Omental fat pad (tissue), 4 donors: ENCODE measurements at places on chromosomes 2 and 18. TPM values are rescaled to one million over a fixed set of nuclear protein-coding genes. Genes with fewer than 3 reads are reported as not detected.

- DNase-seq: no peak
These were observed 107.0 kb downstream of the GALNT14 start for GRCh38 chr2:31031132-31031706.

DNA sequence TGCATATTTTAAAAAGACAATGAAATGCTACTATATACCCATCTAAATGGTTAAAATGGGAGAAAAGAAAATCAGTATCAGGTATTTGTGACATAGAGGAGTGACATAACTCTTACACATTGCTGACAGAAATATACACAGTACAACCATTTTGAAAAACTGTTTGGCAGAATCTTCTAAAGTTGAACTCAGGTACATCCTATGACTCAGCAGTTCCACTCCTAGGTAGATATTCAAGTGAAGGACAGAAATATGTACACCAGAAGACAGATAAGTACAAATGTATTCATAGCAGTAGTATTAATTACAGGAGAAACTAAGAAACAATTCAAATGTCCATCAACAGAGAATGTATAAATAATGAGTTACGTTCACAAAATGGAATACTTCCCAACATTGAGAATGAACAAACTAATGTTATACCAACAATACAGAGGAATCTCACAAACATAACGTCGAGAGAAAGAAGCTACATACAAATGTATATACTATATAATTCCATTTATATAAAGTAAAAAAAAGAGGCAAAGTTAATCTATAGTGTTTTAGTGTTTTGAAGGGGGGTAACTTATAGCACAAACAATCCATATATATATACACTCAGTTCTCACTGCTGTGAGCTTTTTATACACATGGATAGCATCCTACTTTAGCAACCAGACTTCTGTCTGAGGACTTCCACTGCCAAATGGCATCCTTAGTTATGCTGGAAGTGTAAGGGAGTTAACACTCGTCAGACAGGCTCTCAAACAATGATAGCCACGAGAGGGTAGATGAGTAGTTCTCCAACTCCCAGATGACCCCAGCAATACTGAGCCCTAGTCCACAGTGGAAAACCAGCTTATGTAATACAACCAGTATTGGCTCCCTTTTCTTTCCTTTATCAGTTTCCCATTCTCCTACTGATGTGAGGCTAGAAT, 172.5 kb downstream of the NBAS start:
- no peak for DNase-seq

RESP18 gene
- total RNA-seq: not detected

DNA sequence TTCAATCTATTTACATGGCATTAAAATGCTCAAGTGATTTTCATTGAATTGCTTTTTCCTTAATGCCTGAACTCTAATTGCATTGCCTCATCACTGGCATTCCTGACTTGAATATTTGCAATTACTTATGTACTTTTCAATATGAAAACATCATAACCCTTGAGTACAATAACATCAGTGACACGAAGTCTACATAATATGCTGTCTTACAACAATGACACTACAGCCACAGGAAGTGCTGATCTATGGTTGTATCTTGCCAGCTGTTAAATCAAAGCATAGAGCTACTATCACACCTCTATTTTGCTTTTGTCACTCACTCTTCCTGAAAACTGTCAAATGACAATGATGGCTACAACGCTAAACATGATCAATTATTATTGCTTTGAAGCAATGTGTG, 156.9 kb downstream of the CCDC102B start:
- no peak for DNase-seq

DNA sequence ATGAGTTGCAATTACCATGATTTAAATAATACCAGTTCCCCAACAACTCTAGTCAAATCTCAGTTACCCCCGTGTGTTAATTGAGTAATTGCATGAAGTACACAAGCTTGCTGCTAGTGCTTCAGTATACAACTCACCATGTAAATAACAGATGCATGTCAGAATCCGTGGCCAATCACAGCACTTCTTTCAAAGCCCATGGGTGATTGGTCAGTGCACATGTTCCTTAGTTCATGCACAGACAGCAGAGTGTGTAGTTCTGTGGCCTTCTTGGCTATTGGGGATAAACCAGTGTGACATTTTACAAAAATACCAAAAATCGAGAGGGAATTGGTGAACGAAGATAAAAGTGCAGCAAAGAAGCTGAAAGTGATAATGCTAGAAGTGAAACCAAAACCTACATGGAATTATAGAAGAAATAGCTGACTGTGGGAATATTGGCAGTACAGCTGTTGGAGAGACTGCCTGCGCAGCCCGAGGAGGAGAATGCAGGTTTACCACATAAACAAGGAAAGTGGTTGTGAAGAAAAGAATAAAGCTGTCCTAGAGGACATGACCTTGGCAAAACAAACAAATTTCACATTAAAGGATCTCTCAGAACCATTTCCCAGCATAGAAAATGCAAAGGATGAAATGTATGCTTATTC, 59.4 kb downstream of the NEDD4L start:
- DNase-seq: no peak

DNA sequence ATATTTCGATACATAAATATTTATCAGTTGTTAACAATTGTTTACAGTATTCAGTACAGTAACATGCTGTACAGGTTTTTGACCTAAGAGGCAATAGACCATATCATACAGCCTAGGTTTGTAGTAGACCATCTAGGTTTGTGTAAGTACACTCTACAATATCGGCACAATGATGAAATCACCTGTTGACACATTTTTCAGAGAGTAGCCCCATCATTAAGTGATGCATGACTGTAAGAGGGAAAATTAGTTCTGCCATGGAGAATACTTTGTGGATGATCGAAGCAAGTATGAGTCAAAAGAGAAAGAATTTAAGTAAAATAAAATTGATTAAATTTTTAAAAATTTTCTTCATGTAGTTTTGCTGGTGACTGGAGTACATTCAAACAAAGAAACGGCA, 32.6 kb downstream of the VIT start:
- no peak for DNase-seq

- DNase-seq: no peak
These were observed 218.4 kb downstream of the GBX2 start for GRCh38 chr2:235949567-235950472.

- no peak for DNase-seq
These were observed 298.1 kb downstream of the TGIF1 start for GRCh38 chr18:3748086-3748485.

GRCh38 chr2:18169121-18169892, 290.8 kb downstream of the KCNS3 start:
- no peak for DNase-seq

DNA sequence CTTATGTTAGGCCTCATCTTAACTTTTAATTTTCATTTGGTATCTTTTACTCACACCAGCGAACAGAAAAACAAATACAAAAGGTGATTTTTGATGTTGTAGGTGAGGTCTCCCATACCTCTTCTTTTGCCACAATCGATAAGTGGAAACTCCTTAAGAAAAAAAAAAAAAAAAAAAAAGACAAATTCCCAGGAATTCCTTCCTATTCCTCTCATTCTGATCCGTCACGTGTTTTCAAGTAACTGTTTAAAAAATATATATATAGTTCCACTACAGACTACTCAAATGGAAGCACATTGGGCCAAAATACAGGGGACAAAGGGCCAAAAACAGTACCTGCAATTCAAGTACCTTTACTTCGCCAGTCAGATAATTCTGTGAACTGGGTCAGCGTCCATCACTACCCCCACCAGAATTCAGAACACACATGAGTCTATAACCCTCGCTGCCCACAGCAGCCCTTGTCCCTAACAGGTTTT, 16.5 kb downstream of the NMUR1 start:
- DNase-seq: no peak

DNA sequence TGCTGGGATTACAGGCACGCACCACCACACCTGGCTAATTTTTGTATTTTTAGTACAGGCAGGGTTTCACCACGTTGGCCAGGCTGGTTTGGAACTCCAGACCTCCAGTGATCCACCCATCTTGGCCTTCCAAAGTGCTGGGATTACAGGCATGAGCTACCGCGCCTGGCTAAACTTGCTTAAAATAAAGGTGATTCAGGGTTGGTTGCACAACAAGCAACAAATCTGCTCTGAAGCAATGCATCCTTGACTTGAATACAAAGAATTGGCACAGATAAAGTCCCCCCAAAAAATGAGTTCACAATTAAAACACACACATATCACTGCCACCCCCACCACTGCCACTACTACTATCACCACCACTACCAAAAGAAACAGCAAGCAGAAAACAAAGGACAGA, 34.9 kb downstream of the CCDC88A start:
- no peak for DNase-seq

- DNase-seq: no peak
These were observed 50.7 kb downstream of the TRAPPC12 start for GRCh38 chr2:3430172-3430571.

GRCh38 chr2:134721596-134721995, 2.8 kb upstream of the TMEM163 start:
- DNase-seq: no peak

DNA sequence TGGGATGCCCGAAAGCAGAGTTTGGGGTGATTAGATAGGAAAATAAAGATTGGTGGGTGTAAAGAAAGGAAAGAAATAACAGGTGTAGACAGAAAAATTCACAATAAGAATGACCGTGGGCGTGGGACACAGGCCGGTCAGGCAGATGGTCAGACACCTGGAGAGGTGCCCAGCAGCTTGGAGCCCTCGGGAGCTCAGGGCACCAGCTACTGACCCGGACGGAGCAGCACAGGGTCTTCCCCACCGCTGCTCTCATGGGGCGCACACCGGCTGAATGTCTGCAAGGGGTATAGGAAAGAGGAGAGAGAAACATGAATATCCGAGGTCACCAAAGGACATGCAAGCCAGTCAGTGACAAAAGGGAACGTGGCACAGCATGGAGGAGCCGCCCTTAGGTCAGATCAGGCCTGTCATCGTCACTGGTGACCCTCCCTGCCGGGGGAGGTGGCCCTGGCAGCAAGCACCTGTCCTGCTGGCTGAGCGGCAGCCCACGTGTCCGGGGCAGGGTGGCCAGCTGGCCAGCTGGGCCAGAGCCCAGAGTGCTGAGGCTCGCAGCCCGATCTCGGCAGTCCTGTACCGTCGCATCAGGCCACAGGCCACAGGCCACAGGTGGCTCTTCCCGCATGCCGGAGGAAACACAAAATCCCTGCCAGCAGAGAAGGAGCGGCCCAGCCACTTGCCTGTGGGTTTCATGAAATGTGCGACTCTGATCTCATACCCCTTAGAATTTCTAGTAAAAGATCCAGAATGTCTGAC, 112.0 kb upstream of the NDUFV2 start:
- DNase-seq: no peak

- DNase-seq: no peak
These were observed 312.6 kb downstream of the DPP10 start for GRCh38 chr2:114754907-114755563.

VWA3B gene
- total RNA-seq: not detected

DNA sequence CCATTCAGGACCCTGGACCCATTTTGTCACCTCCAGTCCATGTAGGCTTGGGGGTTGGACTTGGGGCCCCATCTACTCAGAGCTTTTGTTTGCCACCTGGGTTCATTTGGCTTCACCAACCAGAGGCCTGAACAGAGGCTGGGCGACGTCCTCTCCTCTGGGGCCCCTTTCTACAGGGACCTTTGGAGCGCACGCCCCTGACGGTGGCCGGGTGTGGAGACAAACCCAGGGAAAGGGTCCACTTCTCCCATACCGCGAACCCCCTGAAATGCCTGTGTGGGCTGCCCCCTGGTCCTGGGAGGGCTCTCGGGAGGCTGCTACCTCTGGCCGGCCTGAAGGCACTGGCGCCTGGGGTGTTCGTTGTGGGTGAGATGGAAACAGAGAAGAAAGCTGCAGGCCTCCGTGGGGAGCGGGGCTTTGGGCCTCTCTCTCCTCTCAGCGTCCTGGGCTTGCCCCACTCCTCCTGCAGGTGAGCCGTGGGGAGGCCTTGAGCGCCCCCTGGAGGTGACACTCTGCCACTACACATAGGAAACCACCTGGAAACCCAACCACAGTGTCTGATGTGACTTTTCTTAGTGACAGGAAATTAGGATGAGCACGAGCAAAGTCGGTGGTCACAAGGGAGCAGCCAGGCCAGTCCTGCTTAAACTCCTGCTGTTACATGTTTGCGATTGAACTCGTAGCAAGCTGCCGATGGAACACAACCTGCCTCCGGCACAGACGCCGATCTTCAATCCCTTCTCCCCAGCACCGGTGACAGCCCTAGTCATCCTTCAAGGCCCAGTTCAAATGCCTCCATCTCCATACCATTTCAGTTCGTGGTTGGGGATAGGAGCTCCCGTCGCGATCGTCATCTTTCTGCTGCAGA, 12.0 kb upstream of the NTSR2 start:
- no peak for DNase-seq

GRCh38 chr2:162890690-162891311, 52.2 kb upstream of the KCNH7 start:
- DNase-seq: no peak

DNA sequence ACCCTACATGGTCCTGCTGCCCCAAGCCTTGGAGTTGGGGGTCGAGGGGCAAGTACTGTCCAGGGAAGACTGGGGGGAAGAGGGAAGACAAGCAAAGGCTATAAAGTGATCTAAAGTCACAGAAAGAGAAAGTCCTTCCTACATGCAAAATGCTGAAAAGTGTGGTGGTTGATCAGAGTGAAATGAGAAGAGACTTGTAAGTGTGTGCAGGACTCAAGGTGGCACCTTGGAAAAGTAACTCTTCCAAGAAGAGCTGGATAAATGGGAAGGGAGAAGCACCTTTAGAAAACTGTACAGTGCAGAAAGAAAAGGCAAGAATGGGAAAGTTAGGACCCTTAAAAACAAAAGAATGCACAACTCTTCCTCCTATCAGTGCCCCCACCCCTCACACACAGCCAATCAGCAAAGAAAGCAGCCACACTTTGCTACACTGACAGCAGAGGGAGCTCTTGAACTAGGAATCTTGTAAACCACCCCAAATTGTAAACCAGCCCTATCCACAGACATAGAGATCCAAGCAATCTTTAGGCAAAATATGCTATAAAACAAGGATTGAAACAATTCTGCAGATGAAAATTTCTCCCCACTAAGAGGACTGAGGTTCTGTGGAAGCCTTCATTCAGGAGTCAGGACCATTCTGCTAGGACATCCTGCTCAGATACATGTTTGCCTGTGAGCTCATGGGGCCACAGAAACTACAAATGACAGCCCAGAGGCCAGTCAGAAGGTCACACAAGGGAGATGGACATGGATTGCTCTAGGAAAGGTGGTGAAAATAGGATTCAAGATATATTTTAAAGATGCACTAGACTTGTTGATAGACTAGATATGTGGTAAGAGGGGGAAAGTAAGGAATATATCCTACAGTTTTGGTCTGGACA, 146.4 kb downstream of the FTCDNL1 start:
- DNase-seq: no peak

DNA sequence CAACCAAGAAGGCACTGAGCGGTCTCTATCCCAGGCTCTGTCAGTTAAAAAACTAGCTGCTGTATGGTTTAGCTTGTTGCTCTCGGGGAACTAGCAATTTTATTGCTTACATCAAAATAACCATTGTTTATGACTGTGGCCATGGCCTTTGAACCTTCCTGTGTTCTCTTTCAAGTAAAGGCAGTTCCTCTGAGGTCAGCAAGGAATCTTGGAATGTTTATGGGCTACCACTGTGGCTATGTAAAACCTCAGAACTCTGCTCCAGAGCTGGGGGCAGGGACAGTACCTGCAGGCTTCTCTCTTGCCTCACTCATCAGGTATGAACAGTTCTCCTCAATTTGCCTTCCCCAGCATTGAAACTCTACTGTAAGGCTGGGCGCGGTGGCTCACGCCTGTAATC, 416.0 kb upstream of the NETO1 start:
- no peak for DNase-seq

GRCh38 chr2:38130876-38131275, 54.9 kb upstream of the CYP1B1 start:
- DNase-seq: no peak
